OCI-LY7 (cell line): ENCODE measurements at places on chromosomes 12 and 14. TPM values are rescaled to one million over a fixed set of nuclear protein-coding genes. Genes with fewer than 3 reads are reported as not detected.

- DNase-seq, result no peak
Observed at GRCh38 chr12:121791671-121792551, 1.6 kb downstream of the RHOF start.

FITM1 gene
- 0.97 and 1.4 TPM in 2 replicates for total RNA-seq

GRCh38 chr14:105818712-105819005 is 292.3 kb downstream of the TMEM121 start:
- DNase-seq, result peak; percentile 85

KRT3 gene
- not detected in 2 replicates for total RNA-seq

DNA sequence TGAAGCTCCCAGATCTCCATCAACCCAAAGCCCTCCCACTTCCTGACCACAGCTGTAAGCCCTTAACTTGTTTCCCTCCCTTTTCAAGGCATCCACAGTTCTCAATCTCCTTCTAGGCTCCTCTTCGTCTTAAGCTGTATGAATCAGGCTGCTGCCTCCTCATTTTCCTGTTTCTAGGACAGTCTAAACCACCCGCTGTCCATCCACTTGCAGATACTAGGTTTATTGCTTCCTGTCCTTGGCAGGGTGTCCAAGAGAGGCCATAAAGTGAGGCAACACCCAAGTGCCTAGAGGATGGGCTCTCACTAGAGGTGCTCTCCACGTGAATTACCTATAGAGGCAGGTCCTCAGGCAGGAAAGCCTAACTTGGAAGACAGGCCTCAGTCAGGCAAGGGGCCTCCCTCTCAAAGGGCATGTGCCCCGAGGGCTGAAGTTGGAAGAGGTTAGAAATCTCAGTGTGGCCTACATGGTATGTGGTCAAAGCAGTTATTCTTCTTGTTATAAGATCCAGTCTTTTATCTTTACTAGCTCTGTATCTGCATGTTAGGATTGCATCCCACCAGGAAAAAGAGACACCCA is 8.8 kb upstream of the TMEM106C start:
- DNase-seq, result no peak

GRCh38 chr12:2064071-2064507 is 11.3 kb downstream of the CACNA1C start:
- DNase-seq, result peak; percentile 4
